ENCODE measurements at places on chromosomes 5 and 9.

DNA sequence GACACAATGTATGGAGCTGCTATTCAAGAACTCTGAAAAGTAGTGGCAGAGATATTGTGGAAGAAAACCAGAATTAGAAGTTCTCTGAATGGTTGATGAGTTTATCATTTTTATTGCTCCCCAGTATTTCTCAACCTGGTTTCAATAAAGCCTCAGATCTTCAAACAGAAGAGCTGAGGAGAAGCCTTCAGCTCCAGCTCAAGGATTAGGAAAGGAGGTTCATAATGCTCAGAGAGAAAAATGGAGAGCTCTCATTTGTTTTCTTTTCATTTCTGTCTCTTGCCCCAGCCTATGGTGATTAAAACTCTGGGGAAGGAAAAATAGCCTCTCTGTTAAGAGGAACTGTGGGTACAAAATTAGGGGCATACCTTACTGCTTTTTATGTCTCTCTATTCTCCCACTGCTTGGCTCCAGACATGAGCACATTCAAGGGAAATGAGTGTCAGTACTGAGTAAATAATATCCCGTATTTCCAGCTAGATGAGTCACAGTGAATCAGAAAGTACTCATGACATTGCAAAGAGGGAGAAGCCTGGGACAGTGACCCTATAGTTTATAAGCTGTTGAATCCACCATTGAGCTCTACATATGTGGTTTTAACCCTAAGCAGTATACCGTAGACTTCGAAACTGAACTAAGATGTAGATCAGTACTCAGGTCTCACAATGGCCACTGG, 138.1 kb downstream of the EMB start:
- no peak for DNase-seq

DNA sequence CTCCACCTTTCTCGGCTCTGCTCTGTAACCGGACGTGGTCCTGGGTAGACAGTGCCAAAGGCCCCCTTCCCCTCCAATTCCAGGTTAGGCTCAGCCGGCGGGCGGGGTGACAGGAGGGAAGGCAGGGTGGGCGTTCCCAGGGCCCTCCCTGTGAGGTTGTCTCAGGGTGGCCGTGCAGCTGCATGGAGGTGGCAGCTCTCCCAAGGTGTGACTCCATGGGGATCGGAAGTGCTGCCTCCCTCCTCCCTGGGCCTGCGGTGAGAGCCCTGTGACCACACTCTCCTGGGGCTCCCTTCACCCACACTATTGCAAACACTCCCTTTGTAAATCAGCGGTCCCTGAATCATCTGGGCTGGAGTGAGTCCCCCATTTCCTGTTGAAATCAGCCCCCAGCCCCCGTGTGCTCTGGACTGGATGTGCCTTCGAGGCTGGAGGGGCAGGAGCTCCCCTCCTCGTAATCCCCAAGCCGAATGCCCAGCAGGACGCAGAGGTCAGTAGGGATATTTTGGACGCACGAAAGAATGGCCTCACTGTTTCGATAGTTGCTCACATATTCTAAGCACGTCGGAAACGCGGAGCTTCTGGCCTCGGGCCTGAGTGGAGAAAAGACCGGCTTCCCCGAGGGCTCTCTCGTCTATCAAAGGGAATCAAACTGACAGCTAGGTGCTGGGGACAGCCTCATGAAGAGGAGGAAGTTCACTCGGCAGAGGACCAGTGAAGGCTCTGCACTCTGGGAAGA, 107.6 kb upstream of the COL5A1 start:
- no peak for DNase-seq

DNA sequence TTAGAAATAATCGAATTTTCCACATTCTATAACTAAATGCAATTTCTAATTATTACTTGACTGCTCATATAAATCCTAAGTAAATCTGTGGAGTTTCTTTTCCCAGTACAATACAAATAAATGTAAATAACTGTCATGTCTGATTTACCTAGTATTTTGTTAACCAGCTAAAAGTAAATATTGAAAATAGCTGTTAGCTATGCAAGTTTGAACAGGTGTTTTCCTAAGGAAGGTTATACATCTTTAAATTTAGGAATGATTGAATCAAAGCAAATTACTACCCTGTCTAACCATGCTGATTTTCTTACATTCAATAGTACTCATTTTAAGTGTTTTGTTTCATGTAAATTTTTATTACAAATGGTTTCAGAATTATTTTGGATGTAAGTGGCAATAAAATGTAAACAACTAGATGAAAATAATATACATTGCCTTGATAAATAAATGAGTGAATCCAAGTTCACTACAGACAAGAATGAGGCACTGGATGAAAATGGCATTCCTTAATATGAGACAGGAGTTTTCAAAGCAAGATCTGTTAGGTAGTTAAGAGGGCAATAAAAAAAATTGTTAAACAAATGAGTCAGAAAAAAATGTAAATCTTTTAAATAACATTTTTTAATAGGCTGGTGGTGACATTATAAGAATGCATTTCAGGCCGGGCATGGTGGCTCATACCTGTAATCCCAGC, 15.8 kb downstream of the MCIDAS start:
- no peak for DNase-seq

DNA sequence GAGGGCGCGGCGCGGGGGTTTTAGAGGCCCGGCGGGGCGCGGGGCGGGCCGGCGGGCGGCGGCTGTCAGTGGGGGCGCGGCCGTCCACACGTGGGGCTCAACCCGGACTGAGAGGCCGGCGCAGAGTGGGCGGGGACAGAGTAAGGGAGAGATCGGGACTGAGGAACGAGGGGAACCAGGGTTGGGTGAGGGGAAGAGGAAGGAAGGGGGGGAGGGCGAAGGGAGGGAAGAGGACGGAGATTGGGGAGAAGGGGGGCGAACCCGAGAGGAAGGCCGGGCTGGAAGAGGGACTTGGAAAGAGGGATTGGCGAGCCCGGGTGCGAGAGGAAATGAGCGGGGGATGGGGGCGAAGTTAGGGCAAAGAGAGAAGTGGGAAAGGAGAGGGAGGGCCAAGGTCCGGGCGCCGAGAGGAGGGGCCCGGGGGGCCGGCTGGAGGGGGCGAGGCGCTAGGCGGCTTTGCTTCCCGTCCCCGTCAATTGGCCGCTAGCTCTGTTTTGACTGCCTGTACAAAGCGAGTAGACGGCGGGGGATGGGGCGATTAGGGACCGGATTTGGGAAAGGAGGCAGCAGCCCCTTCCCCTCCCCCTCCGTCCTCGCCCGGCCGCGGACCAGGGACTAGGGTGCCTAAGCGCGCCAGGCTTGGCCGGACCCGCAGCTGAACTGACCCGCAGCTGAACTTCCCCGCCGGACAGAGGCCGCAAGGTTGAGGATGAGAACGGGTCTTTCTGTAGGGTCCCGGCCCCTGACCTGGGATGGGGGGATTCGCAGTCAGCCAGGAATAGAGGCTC, 399 bp upstream of the FBN2 start:
- no peak for DNase-seq

DNA sequence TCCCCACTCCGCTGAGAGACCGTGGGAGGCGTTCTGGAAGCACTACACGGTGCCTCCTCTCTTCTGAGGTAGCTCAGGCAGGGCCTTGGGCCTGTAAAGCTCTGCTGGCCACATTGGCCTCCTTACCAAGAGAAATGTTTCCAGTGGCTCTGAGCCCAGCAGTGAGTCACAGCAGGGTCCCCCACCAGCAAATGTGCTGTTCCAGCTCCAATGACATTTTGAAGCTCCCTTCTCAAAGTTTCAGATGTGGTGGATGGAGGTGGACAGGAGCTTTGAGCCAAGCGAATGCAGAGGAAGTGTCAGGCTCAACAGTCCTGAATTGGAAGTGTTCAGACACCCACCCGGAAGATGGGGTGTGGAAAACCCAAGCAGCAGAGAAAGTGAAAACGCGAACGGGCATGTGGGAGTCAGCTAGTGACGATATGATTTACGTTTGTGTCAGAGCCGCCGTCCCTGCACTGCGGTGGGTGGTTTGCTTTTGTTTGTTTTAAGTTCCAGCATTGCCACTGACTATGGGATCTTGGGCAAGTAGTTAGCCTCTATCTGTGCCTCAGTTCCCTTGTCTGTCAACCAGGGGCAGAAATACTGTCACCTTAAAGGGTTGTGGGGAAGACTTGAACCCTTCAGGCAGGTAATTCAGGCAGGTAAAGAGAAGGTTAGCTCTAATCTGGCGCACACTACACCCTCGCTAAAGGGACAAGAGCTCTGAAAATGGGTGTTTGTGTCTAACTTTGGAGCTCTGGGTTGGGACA, 38.2 kb downstream of the C5orf15 start:
- DNase-seq = no peak

- no peak for DNase-seq
These were observed 2.3 kb downstream of the GDNF start for GRCh38 chr5:37837414-37838032.

GRCh38 chr9:123487944-123488548, 132.0 kb downstream of the CRB2 start:
- DNase-seq = no peak
